ENCODE measurements at places on chromosomes 16 and 17. TPM values are rescaled to one million over a fixed set of nuclear protein-coding genes. Genes with fewer than 3 reads are reported as not detected.

The CDRT4 gene
- 19.3 TPM for polyA plus RNA-seq

The G6PC1 gene
- polyA plus RNA-seq: 8.4 TPM

The KRT32 gene
- polyA plus RNA-seq: not detected

The ITGAX gene
- polyA plus RNA-seq: 1.3 TPM

GRCh38 chr16:24309258-24310142, 53.4 kb downstream of the CACNG3 start:
- no peak for DNase-seq

- no peak for DNase-seq
Observed at GRCh38 chr16:67805718-67806427, 487 bp downstream of the RANBP10 start.

DNA sequence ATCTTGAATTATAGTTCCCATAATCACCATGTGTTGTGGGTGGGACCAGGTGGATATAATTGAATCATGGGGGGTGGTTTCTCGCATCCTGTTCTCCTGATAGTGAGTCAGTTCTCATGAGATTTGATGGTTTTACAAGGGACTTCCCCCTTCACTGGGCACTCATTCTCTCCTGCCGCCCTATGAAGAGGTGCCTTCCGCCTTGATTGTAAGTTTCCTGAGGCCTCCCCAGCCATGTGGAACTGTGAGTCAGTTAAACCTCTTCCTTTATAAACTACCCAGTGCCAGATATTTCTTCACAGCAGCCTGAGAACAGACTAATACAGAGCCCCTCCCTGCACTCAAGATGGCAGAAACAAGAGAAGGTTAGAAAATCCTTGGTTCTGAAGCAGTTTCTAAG, 26.4 kb downstream of the LDAF1 start:
- no peak for DNase-seq

- DNase-seq: no peak
Observed at GRCh38 chr16:87141402-87141801, 175.8 kb downstream of the C16orf95 start.
